ENCODE measurements at places on chromosomes 12 and 14.

DNA sequence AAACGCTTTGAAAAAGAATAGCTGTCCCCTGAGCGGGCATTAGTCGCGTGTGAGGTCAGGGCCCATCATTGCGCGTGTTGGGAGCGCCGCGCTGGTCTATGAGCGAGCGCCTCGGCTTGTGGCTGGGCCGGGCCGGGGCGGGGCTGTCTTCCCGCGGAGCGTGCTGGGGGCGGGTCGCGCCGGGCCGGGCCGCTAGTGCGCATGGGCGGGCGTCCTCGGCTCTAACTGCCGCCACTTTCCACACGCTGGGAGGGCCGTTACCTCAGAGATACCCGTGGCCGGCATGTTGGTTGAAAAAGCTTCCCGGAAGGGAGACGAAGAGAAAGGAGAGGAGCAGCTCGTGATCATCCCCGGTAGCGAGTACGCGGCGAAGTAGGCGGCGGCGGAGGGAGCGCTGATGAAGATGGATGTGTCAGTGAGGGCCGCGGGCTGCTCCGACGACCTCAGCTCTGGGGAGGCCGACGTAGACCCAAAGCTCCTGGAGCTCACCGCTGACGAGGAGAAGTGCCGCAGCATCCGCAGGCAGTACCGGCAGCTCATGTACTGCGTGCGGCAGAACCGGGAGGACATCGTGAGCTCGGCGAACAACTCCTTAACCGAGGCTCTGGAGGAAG is at the start of gene EID3:
TSS of gene EID3 (plus strand) at position 202 of the 614 bp plus-strand sequence. CDS start at position 398, 196 bp downstream.
- peak; percentile 90 for DNase-seq

GRCh38 chr12:29207120-29207519 is 58.0 kb downstream of the FAR2 start:
- DNase-seq = peak; percentile 65

DNA sequence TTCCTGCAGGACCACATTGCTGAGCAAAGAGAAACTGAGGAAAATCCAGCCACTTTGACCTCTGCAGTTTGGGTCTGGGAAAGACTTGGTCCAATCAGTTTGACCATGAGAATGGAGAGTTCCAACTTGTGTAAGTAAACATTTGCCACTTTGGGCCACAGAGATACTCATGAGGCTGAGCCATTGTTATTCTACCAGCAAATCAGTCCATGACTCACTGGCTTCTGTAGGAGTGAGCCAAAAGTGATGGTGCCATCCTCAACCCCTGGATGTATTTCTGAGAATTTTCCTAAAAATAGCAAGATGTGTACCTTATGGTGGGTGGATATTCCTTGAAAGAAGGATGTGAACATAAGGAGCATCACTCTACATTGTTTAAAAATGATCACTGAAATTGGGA is 192.9 kb upstream of the OR4E1 start:
- DNase-seq = no peak

DNA sequence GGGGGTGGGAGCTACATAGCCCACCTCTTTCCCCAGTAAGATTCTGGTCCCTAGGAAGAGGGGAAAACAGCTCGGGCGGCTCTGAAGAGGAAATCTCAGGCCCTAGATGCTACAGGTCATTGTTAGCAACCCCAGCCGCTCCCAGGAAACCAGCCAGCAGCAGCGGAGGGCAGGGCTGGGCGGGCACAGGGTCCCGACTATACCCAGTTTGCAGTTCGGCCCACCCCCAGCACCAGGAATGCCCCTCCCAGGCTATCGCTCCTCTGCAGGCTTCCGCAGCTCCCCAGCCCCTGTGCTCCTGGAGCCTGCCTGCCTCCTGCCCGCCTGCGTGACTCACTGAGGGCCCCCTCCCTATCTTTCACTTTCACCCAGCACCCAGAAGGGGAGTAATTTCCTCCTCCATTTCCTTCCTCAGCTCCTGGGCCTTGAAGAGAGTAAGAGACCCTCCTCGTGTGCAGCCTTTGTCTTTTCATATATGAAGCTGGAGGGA is 27.2 kb upstream of the PNMA1 start:
- DNase-seq = peak; percentile 70

DNA sequence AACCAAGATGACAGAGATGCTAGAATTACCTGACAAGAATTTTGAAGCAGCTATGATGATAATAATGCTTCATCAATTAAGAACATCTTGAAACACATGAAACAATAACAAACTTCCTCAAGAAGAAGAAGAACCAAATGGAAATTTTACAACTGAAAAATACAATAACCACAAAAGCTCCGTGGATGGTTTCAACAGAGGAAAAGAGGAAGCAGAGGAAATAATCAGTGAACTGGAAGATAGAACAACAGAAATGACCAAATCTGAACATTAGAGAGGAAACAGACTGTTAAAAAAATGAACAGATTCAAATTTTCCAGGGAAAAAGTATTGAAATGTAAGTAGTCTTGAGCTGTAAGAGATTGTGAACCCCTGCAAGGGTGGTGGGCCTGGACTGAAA is 62.8 kb upstream of the SLC35F4 start:
- DNase-seq = no peak

DNA sequence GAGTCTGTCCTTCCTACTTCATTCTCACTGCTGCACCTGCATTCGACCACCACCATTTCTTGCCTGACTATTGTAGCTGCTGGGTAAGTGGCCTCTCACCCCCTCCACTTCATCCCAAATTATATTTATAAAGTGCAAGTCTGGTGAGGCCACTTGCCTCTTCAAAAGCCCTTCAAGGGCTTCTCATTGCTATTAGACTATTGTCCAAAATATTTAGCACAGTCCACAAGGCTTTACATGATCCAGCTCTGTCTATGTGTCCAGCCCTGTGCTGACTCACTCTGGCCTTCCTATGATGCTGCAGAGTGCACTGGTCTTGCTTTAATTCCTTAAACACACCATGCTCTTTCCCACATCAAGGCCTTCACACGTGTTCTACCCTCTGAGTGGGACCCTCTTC is 46.0 kb downstream of the PAH start:
- no peak for DNase-seq

- no peak for DNase-seq
These were observed 55.9 kb downstream of the TSPAN11 start for GRCh38 chr12:30982413-30982812.
